Posterior cingulate gyrus (tissue), 11 donors: ENCODE measurements at places on chromosomes 3 and 15.

DNA sequence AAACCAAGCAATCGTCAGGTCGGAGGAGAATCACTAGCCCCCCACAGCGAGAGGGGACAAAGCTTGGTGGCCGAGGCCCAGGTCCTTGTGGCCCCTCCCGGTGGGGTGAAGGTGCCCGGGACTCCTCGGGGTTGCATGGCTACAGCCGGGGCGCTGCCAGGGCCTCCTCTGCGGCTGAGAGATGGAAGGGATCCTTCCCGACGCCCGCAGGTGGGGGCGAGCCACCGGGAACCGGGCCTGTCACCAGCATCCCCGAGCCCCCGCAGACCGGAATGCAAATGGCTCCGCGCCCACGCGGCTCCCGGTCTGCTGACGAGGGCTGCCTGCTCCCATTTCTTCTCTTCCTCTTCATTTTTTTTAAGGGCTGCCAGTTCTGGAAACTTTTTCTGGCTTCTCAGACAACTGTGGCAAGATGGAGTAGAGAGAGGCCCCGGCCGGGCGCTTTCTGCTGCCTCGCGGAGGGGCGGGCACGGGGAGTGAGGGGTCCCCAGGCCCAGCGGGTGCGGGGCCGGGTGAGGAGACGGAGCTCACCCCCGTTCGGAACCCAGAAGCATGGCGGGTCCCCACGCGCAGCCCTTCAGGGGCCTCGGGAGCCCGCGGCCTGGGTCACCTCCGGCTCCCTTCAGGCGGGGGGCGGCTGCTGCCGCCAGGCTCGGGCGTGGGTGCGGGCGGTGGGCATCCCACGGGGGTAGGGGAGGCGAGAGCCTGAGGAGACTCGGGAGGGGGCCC lies 27.5 kb downstream of the MELTF start:
- peak; percentile 61 for DNase-seq

DNA sequence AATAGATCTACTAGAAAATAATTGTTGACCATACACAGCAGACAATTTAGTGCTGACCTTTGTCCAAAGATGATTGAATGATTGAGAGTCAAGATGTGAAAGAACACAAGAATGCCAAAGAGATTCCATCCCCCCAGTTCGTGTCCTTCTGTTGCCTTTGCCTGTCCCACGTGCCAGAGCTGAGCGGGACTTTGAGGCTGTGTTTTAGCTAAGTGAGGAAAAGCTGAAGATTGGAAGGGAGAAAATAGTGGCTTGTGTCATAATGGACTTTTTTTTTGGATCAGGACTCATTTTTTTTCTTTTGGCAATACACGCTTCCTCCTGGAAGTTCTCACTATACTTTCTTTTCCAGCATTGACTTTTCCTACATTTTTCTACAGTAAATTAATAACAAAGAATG lies 206.6 kb upstream of the MDFIC2 start:
- DNase-seq = no peak

- DNase-seq = no peak
Observed at GRCh38 chr15:70182858-70183695, 85.4 kb upstream of the TLE3 start.

GRCh38 chr3:158405507-158405906 lies 165.5 kb upstream of the MLF1 start:
- no peak for DNase-seq

DNA sequence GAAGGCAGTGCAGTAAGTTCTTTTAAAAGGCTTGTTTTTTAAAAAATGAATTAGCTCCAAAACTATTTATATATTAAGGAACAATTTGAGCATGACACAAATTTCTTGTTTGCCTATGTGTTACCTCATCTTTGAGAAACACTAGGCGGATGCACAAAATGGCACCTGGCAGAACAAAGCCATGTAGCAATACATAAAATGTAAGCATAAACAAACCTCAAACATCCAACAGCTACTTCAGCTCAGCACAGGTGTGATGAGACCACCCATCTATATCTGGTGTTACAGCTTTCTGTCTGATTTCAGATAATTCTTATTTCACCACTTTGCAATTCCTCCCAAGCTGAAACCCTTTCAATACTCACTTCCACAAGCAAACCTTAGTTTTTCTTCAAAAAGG lies 221.2 kb upstream of the CNTN6 start:
- no peak for DNase-seq

DNA sequence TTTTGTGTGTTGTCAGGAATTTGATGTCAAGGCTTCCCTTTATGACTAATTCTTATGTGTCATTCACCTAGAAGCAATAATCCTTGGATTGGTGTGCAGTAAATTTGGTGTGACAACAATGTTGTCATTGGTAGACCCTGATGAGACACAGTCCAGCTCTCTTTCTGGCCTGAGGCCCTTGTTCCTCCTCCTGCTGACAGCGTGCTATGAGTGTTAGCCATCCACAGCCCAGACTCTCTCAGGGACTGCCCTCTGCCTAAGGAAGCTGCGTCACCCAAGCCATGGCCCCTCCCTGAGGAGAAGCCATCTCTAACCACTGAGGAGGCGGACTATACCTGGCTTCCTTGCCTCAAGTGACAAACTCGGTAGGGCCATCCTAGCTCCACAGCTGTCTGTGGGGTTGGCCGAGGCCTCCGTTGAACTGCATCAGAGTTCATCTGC lies 13.3 kb upstream of the TM4SF1 start:
- DNase-seq = no peak

DNA sequence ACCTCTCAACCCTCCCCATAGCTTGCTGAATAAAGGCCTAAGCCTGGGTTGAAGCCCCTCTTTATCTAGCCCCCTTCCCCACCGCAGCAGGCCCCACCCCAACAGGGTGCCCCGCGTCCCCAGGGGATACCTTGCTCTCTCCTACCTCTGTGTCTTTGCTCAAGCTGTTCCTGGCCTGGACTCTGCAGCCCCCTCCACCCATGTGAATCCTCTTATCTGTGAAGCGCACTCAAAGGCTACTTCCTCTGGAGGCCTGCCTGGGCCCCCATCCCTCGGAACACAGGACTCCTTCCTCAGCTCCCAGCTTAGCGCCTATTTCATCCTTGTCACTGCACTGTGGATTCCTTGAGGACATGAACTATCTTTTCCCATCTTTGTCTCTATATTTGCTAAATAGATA lies 61.4 kb upstream of the HERC1 start:
- DNase-seq = no peak

- no peak for DNase-seq
Observed at GRCh38 chr3:62928256-62928655, 53.0 kb upstream of the CADPS start.

- no peak for DNase-seq
Observed at GRCh38 chr15:58535337-58535736, 103.5 kb downstream of the LIPC start.

DNA sequence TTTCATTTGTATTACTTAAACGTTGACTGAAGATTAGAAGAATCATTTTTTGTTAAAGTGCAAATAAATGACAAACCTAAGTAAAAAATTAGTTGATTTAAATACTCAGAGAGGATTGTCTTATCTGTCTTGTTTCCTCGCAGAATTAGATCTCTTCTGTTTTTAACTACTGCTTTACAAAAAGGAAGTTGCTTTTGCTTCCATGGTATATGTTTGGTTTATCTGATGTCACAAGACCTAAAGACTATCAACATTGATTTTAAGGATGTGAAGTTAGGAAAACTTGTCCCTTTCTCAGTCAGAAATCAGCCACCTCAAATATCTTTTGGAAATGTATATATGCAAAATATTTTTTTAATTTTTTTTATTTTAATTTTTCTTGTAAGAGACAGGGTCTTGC lies 28.7 kb downstream of the GPR171 start:
- DNase-seq = no peak

- no peak for DNase-seq
Observed at GRCh38 chr15:38555686-38556334, 8.8 kb downstream of the RASGRP1 start.

GRCh38 chr15:101623367-101624304 lies 28.5 kb downstream of the TM2D3 start:
- DNase-seq = no peak

DNA sequence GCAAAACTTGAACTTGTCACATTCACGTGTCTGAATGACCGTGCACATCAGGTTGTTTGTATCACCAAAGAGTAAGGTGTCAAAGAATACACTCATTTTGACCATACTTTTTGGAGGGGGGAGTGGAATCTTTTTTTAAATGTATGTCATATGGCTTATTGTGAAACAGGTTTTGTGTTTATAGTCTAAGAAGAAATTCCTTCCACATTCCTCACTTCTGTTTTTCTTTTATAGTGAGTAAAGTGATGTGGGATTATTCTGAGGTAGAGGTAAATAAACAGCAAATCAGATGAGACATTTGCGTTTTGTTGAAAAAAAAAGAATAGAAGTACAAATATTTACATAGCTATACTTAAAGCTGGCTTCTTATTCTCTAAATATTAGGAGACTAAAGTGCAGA lies 33.0 kb downstream of the SRP14 start:
- no peak for DNase-seq

DNA sequence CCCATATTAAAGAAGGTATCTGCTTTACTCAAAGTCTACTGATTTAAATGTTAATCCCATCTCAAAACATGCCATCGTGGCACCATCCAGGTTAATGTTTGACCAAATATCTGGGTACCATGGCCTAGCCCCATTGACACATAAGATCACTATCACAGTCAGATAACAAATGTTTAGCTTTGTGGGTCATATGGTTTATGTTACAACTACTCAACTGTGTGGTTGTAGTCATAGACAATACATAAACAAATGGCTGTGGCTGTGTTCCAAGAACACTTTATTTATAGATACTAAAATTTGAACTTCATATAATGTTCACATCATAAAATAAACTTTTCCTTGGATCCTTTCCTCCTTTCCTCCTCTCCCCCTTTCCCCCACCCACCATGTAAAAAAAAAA lies 9.8 kb upstream of the SNRPN start:
- DNase-seq = no peak

DNA sequence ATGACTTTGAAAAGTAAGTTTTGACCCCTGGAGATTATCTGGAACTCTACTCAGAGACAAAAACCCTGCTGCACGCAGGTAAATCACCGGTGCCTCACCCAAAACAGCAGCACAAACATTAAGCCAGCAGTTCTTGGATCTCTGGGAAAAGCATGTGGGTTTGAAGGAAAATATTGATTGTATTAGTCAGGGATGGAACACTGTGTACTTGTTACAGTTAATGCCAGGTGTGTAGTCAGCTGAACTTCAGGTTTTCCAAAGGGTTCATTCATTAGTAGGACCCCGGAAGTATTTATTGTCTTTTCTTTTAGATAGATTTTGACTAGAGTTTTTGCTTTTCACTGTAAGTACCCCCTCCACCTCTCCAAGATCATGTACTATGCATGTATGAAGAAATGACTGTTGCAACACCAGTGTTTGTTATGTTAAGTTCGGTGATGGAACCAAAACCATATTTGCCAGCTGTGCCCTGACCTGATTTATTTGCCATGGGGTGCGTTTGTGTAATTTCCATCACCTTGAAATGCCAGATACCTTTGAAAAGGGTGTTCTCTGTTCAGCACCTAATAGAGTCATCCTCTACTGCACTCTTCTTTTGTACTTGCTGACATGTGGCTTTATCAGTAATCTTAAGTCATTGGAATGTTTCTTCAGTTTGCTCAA lies 14.5 kb downstream of the ARHGEF26 start:
- DNase-seq = no peak

DNA sequence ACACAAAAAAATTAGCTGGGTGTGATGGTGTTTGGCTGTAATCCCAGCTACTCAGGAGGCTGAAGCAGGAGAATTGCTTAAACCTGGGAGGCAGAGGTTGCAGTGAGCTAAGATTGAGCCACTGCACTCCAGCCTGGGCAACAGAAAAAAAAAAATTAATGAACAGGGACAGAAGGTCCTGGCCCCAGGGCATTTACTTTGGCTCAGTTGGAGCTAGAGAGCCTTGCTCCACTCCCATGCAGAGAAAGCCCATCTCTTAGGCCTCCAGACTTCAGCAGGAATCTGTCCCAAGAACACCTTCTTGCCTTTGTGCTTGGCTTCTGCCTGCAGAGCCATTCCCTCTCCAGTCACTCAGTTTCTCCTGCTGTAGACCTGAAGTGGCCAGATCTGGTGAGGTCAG lies 8.7 kb downstream of the KLHDC8B start:
- no peak for DNase-seq

GRCh38 chr3:33717616-33717865 lies 513 bp downstream of the CLASP2 start:
- DNase-seq = no peak

DNA sequence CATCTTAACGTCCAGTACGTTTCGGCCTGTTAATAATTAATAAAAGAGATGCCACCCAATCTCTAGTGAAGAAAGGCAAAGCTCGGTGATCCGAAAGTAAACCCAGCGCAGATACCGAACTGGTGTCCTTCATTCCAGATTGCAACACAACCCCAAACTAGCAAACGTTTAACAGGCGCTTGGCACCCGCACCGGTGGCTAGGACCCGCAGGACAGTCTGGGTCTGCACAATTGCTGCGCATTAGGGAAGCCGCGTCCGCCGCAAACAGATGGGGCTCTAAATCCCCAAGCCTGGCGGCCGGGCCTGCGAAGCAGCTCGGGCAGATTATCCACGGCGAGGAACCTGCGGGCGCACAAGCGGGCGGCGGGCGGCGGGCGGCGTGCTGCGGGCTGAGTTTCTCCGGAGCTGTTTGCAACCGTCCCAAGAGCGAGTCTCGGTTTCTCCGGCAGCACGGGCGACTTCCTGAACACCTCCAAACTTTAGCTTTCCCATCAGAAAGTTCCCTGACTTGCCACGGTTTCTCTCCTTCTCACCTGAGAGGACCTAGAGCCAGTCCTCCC lies 112.1 kb upstream of the ICE2 start:
- peak; percentile 41 for DNase-seq

- DNase-seq = no peak
Observed at GRCh38 chr3:129418041-129418973, 10.1 kb downstream of the EFCAB12 start.

GRCh38 chr3:158659454-158660237 lies 12.8 kb downstream of the LXN start:
- peak; percentile 56 for DNase-seq

GRCh38 chr3:54228806-54229205 lies 106.5 kb downstream of the CACNA2D3 start:
- DNase-seq = no peak

DNA sequence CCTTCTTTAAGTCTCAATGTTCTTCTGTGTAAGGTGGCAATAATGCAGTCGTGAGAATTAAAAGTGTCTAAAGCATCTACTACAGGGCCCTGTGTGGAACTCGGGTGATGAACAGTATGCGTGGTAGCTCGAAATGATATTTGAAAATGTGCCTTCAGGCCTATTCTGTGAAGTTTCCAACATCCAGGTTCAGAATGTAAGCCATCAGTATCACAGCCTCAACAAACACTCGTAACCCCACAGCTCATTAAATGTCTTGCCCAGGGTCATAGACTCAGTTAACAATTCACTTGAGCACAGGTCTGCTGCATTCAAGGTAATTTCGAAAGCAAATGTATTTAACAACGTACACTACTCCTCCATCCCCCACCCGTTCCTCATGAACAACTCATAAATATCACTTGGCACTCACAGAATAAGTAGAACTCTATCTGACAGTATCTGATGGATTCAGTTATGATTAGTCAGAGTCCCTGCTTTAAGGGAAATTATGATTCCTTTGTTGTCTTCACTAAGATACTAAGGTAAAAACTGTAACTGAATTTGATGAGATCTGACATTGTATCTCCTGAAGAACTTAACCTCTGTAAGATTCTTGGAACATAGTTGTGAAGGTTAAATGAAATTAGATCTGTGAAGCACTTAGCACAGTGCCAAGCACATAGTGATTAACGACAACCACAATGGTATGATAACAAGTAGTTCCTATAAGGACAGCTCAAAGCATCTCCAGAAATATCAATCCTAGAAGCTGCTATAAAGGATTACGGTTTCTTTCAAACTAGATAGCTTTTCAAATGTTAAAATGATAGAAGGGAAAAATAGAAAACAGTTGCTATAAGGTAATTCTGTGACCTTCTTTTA lies 642.3 kb downstream of the TBL1XR1 start:
- DNase-seq = no peak
